ENCODE measurements at places on chromosomes 6 and 20. TPM values are rescaled to one million over a fixed set of nuclear protein-coding genes. Genes with fewer than 3 reads are reported as not detected.

DNA sequence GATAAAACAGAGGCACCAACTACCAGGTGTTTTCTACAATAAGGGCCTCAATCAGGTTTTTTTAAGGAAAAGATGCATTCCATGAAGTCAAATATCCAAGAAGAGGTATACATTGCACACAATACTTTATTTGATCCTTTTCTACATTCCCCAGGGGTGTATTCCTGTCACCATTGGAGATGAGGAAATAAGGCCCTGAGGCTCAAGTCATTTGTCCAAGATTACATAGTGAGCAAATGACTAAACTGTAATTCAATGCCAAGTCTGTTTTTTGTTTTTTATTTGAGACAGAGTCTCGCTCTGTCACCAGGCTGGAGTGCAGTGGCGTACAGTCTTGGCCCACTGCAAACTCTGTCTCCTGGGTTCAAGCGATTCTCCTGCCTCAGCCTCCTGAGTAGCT is 69.2 kb upstream of the CDYL start:
- no peak overlapping the region for H3K27ac ChIP-seq
- no peak overlapping the region for H3K4me3 ChIP-seq
- no peak for DNase-seq
- H3K4me1 ChIP-seq, result no peaks in the 10 kb centered on the region
- H3K27me3 ChIP-seq, result no peaks in the 10 kb centered on the region

FUCA2 gene
- 8.2 TPM for total RNA-seq

DNA sequence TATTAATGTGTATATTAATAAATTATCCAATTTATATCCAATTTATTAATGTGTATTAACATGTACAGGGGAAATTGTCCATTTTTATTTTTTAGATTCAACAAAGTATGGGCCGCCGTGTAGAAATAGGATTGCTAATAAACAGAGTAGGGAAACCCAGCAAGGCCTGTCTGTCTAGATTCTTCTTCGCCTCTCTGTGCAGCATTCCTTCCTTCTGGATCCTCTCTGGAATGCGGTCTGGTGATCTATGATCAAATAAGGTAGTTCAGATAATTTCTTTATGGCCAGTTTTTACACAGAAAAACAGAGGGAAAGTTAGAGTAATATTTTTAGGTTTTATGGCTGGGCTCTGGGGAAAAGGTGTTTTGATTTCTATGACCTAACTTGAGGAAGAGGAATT is 19.9 kb upstream of the HFE start:
- no peaks in the 10 kb centered on the region for H3K36me3 ChIP-seq
- H3K27me3 ChIP-seq, result no peaks in the 10 kb centered on the region
- peaks cover 4% of the 10 kb centered on the region for H3K4me1 ChIP-seq
- DNase-seq, result no peak
- H3K27ac ChIP-seq, result no peak overlapping the region

GRCh38 chr6:168315596-168315995 is 4.0 kb downstream of the DACT2 start:
- H3K4me3 ChIP-seq, result no peak overlapping the region
- DNase-seq, result no peak
- no peaks in the 10 kb centered on the region for H3K4me1 ChIP-seq
- H3K27me3 ChIP-seq, result peaks cover 42% of the 10 kb centered on the region
- no peak overlapping the region for H3K27ac ChIP-seq
- no peaks in the 10 kb centered on the region for H3K36me3 ChIP-seq

ATP6V1G2 gene
- total RNA-seq, result 1.4 TPM

GRCh38 chr6:23523771-23524170 is 602.2 kb upstream of the NRSN1 start:
- H3K27me3 ChIP-seq, result no peaks in the 10 kb centered on the region
- no peaks in the 10 kb centered on the region for H3K4me1 ChIP-seq

- H3K4me1 ChIP-seq, result peaks cover 44% of the 10 kb centered on the region
- peak overlapping the region; percentile 79 for H3K27ac ChIP-seq
- H3K27me3 ChIP-seq, result peaks cover 32% of the 10 kb centered on the region
- DNase-seq, result peak; percentile 83
These were observed 39.2 kb upstream of the KCNG1 start for GRCh38 chr20:51062065-51062464.

HLA-DQA2 gene
- total RNA-seq, result not detected

SLC22A16 gene
- total RNA-seq, result not detected

DYNLT2 gene
- total RNA-seq, result 3.1 TPM

- H3K27ac ChIP-seq, result no peak overlapping the region
- DNase-seq, result no peak
- H3K4me3 ChIP-seq, result no peak overlapping the region
These were observed 240.5 kb downstream of the FARS2 start for GRCh38 chr6:5501837-5502236.

- peaks cover 19% of the 10 kb centered on the region for H3K4me1 ChIP-seq
- H3K4me3 ChIP-seq, result no peak overlapping the region
- H3K27ac ChIP-seq, result no peak overlapping the region
These were observed 4.1 kb downstream of the TPBG start for GRCh38 chr6:82367704-82368103.

HFE gene
- 0.57 TPM for total RNA-seq

TGM2 gene
- not detected for total RNA-seq

- no peak overlapping the region for H3K4me3 ChIP-seq
- H3K27me3 ChIP-seq, result peaks cover 15% of the 10 kb centered on the region
- no peak for DNase-seq
- no peak overlapping the region for H3K27ac ChIP-seq
- H3K36me3 ChIP-seq, result no peaks in the 10 kb centered on the region
These were observed 127.9 kb downstream of the COL19A1 start for GRCh38 chr6:69994251-69994650.

ALDH5A1 gene
- 16.8 TPM for total RNA-seq

DNA sequence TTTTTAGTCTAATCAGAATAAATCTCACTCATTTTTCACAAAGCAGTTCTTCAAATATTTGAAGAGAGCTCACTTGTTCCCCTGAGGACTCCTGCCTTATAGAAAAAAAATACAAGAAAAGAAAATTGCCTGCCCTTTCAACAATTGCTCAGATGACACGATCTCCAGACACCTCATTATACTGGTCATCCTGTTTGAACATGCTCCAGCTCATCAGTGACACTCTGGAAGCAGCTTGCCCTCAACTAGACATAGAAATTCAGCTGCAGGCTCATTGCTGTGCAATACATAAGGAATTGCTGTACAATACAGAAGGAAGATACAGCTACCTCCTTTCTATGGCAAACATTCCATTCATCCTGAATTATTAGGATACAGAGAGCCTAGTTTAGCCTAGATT is 73.1 kb downstream of the OPN5 start:
- no peaks in the 10 kb centered on the region for H3K4me1 ChIP-seq
- peaks cover 4% of the 10 kb centered on the region for H3K27me3 ChIP-seq
- no peaks in the 10 kb centered on the region for H3K36me3 ChIP-seq
- DNase-seq, result no peak
- no peak overlapping the region for H3K4me3 ChIP-seq

- H3K27me3 ChIP-seq, result peaks cover 2% of the 10 kb centered on the region
- H3K4me3 ChIP-seq, result no peak overlapping the region
- DNase-seq, result no peak
- no peaks in the 10 kb centered on the region for H3K4me1 ChIP-seq
- no peaks in the 10 kb centered on the region for H3K36me3 ChIP-seq
These were observed 510.2 kb upstream of the SULF2 start for GRCh38 chr20:48295445-48295903.

GRCh38 chr6:3631877-3632276 is 119.6 kb downstream of the PXDC1 start:
- H3K4me1 ChIP-seq, result no peaks in the 10 kb centered on the region
- no peak overlapping the region for H3K4me3 ChIP-seq
- H3K36me3 ChIP-seq, result no peaks in the 10 kb centered on the region
- DNase-seq, result no peak
- no peak overlapping the region for H3K27ac ChIP-seq

DNA sequence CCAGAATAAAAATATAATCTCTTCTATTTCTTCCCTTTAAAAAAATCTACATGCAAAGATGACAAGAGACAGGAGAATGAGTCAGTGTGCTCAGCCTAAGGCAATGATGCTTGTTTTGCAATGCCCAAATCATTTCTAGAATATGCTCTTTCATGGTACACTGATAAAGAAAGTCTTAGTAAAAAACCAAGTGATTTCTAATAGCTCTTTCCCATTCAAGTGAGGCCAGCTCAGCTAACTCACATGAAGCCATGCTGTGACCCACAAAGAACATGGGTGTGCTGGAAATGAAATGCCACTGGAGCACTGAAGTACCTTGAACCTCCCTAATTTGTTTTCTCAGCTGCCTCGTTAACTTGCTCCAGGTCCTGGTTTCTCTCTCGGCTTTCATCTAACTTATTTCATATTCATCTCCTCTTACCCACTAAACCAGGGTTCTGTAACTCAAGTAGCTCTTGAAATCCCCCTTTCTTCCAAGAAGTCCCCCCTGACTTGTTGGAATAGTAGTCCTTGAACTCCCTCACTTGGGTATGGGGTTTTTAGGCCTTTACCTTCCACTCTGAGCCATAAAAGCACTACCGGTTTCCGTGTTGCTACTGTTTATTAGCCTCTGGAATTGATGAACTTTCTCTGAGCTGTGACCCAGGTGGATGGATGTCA is 92.7 kb downstream of the IRF4 start:
- H3K4me1 ChIP-seq, result peaks cover 87% of the 10 kb centered on the region
- H3K36me3 ChIP-seq, result peaks cover 47% of the 10 kb centered on the region
- no peaks in the 10 kb centered on the region for H3K27me3 ChIP-seq
- DNase-seq, result peak; percentile 83
- peak overlapping the region; percentile 35 for H3K4me3 ChIP-seq
- H3K27ac ChIP-seq, result peak overlapping the region; percentile 99

COL9A3 gene
- total RNA-seq, result not detected

ABCF1 gene
- 79.5 TPM for total RNA-seq

DNA sequence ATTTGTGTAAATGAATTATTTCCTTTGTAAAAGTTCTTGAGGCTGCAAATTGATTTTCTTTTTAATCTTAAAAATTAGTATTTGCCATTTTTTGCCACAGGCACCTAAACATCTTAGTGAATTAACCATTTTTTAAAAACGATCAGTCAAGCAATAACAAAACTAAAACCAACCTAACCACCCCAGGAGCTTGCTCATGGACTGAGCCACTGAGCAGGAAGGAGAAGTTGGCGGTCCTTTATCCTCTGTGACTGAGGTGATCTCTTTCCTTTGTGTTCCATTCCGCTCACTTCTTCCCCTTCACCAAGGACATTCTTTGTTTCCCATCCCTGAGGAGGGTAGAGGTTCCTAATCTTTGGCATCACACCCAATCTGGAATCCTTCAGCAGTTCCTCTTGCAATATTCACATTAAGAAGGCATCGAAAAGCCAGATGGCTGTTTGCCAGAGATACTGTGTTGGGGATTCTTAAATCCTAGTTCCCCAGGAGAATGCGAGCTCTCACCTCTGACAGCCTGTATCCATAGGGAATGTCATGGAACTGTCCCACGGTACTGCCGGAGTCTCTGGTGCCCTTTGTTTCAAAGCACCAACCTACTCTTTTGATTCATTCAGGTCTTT is 30.5 kb downstream of the RPRD1B start:
- no peak for DNase-seq
- peaks cover 53% of the 10 kb centered on the region for H3K36me3 ChIP-seq

- no peak for DNase-seq
- no peaks in the 10 kb centered on the region for H3K27me3 ChIP-seq
- H3K4me1 ChIP-seq, result no peaks in the 10 kb centered on the region
- no peaks in the 10 kb centered on the region for H3K36me3 ChIP-seq
These were observed 525.6 kb downstream of the EPHA7 start for GRCh38 chr6:92893741-92894140.

PMEPA1 gene
- 2.0 TPM for total RNA-seq

GRCh38 chr6:163128324-163128723 is 286.2 kb upstream of the QKI start:
- no peaks in the 10 kb centered on the region for H3K4me1 ChIP-seq
- no peak overlapping the region for H3K4me3 ChIP-seq
- no peaks in the 10 kb centered on the region for H3K27me3 ChIP-seq
- no peak overlapping the region for H3K27ac ChIP-seq

IL20RA gene
- total RNA-seq, result not detected

- H3K4me1 ChIP-seq, result no peaks in the 10 kb centered on the region
- DNase-seq, result no peak
- H3K27me3 ChIP-seq, result no peaks in the 10 kb centered on the region
- H3K36me3 ChIP-seq, result no peaks in the 10 kb centered on the region
- H3K27ac ChIP-seq, result no peak overlapping the region
These were observed 525.4 kb upstream of the ID4 start for GRCh38 chr6:19311786-19312185.

DNA sequence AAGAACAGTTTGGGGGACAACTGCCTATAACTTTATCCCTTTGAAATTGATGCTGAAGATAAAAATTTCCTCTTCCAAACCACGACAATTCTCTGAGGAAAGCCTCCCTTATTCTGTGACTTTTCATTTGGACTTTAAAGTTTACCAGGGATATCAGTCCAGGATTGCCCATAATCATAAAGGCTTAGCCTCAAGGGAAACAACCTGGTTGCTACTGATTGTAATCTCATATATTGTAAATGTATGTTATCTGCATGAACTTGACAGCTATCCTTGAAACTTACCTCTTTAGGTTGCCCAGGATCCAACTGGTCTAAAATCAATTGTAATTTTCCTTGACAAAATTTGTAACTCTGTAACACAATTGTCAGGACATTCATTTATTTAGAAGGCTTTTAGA is 23.8 kb downstream of the TBC1D32 start:
- no peak overlapping the region for H3K27ac ChIP-seq
- H3K4me1 ChIP-seq, result no peaks in the 10 kb centered on the region
- no peak for DNase-seq
- no peaks in the 10 kb centered on the region for H3K27me3 ChIP-seq

GRCh38 chr20:54557806-54558590 is 82.6 kb downstream of the DOK5 start:
- H3K4me3 ChIP-seq, result no peak overlapping the region
- peaks cover 21% of the 10 kb centered on the region for H3K27me3 ChIP-seq
- peaks cover 2% of the 10 kb centered on the region for H3K4me1 ChIP-seq
- no peak for DNase-seq
- H3K27ac ChIP-seq, result no peak overlapping the region
- H3K36me3 ChIP-seq, result no peaks in the 10 kb centered on the region

GRCh38 chr20:58091810-58092209 is 136.6 kb downstream of the ANKRD60 start:
- H3K4me3 ChIP-seq, result no peak overlapping the region
- no peaks in the 10 kb centered on the region for H3K36me3 ChIP-seq
- no peak overlapping the region for H3K27ac ChIP-seq
- H3K4me1 ChIP-seq, result no peaks in the 10 kb centered on the region
- peaks cover 4% of the 10 kb centered on the region for H3K27me3 ChIP-seq

DNA sequence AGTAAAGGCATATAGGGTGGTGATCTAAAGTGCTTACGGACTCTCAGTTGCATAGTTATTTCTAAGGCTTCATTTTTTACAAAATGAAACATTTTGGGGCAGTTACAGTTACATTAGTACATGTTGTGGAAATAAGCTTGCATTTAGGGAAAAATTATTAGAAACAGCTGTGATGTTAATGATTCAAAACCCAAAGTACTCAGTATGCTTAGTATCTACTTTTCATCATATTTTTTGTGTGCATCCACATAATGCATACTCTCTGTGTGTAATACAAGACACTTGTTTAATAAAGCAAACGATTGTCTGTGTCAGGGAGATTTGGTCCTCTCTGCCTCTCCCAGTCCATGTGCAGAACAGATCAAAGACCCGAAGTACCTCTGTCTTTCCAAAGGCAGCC is 11.4 kb upstream of the TBX18 start:
- no peak overlapping the region for H3K27ac ChIP-seq
- no peak overlapping the region for H3K4me3 ChIP-seq
- H3K27me3 ChIP-seq, result peaks cover 59% of the 10 kb centered on the region
- no peak for DNase-seq
- H3K4me1 ChIP-seq, result peaks cover 7% of the 10 kb centered on the region

GRCh38 chr20:24771542-24772061 is 177.5 kb upstream of the CST7 start:
- no peaks in the 10 kb centered on the region for H3K4me1 ChIP-seq
- no peaks in the 10 kb centered on the region for H3K36me3 ChIP-seq
- no peak for DNase-seq
- no peak overlapping the region for H3K4me3 ChIP-seq
